ENCODE measurements at places on chromosomes 2 and 18.
A peak's percentile ranks its signal among the peaks of the same experiment; 100 is the strongest.

DNA sequence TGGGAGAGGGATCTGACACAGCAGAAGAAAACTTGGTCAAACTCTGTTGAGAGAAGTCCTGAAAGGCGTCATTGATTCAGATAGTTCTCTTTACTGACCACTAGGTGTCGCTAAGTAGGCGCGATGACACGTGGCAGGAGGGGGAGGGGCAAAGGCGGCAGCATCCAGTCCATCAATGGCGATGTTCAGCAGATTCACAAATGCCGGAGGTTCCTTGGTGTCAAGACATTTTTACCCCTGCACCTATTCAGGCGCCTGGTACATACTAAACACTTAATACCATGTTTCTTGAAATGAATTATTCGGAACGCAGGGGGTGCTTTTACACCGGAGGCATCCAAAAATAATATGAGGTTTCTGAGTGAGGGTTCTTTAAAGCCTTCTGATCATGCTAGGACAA lies 3.0 kb upstream of the PLEK start:
- DNase-seq, result peak; percentile 69

GRCh38 chr18:69944436-69944835 lies 3.2 kb downstream of the CD226 start:
- no peak for DNase-seq

DNA sequence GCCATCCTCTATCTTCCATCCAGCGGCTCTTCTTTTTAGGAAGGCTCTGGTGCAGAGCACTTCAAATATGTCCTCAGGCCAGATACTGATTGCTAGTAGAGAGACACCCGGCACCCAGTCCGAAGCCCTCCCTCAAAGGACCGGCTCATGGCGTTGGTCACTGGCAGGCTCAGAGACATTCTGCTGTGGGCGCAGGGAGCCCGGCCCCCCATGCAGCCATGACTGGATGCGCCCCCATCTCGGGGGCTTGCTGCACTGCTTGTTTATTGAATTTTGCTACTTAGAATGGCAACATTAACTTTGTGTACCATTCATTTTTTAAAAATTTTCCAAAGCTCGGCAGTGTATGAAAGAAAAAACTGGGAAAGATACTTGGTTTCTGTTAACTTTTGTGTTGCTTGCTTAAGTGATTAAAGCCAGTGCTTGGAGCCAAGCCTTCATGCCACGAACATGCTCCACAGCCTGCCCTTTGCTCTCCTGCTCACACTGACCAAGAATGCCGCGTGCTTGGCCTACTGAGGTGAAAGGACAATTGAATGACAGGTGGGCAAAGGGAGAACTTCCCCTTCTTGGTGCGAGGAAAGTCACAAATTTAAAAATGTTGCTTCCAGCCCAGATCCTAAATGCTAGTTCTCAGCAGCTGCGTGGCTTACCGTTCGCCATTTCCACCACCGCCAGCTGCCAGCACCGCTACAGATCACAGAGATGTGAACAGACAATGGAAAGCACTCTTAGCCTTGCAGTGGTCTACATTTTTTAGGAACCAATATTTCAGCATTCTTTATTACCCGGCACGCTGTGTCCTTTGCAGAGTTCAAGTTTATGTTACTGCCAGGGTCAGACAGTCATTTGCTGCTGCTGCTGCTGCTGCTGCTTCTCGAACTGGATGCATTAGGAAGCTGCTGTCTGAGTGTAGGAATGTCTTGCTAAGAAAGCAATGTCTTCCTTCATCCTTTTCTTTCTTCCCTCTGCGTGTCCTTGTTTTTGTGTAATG lies 76.7 kb downstream of the FAM210A start:
- DNase-seq, result no peak

DNA sequence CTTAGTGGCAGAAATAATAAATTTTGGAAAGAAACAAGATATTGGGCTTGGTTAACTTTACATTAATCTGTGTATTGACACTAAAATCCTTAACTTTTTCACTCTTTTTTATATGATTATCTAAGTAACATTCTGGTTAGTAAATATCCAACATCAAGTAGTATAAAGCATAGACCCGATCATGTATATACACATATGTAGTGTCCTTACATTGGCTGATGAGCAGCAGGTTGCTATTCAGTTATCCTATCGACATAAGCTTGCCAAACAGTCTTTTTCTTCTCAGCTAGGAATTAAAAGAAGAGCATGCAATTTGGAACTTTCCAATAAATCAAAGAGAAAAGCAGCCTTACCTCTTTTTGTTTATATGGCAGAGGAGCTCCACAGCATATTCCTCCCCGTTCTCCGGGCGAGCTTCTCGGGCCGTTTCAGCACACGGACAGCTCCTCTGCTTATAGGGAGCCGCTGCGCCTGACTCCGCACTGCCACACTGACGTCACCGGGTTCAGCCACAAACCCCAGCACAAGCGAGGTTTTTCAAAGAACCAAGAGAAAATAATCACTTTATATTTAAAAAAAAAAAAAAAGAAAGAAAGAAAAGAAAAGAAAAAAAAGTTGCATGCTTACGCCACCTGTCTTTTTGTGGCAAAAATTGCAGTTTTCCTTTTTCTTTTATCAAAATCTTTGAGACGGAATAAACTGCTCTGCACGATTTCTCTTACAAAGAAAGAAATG lies at the start of gene SCG2:
Gene SCG2, minus strand, starts transcription at position 430 of the 735 bp plus-strand sequence. CDS start 3,079 bp downstream, outside the sequence.
- DNase-seq, result peak; percentile 71

DNA sequence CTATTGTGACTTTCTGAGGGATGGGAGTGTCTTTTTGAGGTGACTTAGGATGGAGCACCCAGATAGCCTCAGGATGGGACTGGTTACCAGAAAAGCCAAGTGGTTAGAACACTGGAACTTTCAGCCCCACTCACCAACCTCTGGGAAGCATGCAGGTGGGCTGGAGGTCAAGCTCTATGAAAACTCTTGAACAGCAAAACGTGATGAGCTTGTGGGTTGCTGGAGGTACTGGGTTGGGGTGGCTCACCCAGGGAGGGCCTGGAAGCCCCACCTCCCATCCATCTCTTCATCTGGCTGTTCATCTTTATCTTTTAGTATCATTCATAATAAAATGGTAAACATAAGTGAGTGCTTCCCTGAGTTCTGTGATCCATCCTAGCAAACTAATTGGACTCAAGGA lies 216.4 kb downstream of the SPP2 start:
- no peak for DNase-seq

All from psoas muscle (tissue), 8 donors.